Central memory CD8-positive, alpha-beta T cell (primary cell): ENCODE measurements at places on chromosomes 2 and 18.

GRCh38 chr2:64609942-64610281 lies 43.8 kb downstream of the SERTAD2 start:
- DNase-seq = no peak

DNA sequence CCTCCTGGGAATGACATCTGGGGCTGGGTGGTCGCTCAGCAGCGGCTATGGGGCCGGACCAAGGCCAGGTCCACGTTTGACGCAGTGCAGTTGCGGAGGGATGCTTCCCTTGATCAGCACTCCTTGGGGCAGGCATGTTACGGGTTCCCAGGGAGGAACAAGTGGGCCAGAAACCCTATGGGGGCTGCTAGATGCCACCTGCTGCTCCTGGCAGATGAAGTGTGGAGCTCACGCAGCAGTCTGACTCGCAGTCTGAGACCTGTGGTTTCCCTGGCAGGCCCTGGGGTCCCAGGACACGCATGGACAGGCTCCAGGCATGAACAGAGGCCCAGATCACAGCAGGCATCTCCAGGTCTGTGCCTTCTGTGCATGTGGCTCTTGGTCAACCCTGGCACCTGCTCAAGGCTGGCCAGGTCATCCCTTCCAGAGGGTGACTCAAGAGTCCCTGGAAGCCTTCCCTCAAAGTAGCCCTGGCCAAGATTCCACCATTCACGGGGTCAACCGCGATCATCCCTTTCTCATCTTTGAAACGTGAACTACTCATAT lies 20.0 kb downstream of the KCNF1 start:
- DNase-seq = no peak

GRCh38 chr2:20230114-20230425 lies 5.1 kb upstream of the SDC1 start:
- no peak for DNase-seq

DNA sequence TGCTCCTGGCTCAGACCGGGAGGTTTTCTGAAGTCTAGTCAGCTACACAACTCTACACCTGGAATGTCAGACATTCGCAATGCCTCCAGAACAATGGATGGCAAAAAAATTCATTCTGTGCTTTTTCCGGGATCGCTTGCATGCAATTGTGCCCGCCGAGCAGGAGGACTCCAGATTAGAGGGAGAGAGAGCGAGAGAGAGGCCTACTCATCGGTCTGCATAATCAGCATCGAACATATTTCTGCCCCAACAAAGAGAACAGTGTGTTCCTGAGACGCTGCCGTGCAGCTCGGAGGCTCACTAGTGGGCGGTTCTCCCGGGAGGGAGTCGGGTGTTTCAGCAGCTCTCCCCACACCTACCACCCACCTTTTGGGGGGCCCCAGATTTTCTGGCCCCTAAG lies 117.1 kb downstream of the KLHL29 start:
- no peak for DNase-seq

GRCh38 chr2:175964195-175964594 lies 37.9 kb downstream of the LNPK start:
- no peak for DNase-seq

DNA sequence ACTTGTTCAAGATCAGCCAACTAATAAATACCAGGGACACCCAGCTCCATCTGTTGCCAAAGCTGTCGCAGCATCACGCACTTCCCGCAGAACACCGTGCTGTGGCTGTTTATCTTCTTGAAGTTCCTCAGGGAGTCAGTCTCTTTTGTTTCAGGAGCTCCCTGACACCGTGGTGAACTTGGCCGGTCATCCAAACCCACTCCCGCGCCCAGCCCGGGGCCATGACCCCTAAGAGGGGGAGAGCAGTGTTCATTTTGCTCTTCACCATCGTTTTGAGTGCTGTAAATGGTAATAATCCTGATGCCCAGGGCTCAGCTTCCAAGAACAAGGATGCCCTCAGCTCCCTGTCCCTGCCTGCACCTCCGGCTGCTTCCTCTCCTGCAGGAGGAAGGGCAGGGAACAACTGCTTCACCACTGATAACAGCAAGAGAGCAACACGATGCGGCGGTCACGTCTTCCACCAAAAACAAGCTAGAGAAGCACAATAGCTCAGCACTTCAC lies 131.4 kb downstream of the SEPTIN10 start:
- DNase-seq = no peak

GRCh38 chr2:95026471-95027368 lies 1.2 kb downstream of the MAL start:
- DNase-seq = no peak

DNA sequence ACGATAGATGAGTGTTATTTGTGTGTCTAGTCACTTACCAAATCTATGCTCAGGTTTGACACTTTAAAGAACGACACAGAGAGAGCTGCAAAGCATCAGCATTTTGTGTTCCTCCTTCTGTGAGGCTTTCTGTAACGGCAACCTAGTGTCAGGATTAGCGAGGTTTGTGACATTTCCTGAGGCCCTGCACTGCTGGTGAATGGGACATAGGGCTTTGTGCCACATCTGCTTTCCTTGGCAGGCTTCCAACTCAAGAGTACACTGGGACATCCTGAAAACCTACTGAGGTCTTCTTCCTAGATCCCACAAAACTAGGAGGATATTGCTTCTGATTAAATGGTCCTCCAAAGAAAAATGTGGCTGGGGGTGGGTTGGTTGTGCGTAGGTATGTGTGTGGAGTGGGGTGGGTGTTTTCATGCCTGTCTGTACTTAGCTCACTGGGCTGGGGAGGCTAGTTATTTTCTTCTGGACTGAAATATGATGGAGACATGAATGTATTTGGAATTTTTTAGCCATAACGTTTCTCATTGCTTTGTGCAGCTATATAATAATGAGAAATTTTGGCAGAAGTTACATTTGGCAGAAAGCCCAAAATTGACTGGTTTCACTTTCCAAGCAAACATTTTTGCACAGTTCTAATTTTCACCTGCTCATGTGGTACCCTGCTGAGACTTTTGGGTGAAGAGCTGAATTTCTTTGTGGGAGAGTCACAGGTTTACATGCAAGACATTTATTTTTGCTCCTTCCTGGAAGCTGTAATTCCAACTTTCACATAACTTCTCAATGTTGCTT lies 308.4 kb downstream of the XIRP2 start:
- no peak for DNase-seq

GRCh38 chr2:219249203-219249980 lies 3.7 kb upstream of the TUBA4B start:
- peak; percentile 44 for DNase-seq

GRCh38 chr2:199989822-199990221 lies 34.4 kb downstream of the MAIP1 start:
- no peak for DNase-seq

DNA sequence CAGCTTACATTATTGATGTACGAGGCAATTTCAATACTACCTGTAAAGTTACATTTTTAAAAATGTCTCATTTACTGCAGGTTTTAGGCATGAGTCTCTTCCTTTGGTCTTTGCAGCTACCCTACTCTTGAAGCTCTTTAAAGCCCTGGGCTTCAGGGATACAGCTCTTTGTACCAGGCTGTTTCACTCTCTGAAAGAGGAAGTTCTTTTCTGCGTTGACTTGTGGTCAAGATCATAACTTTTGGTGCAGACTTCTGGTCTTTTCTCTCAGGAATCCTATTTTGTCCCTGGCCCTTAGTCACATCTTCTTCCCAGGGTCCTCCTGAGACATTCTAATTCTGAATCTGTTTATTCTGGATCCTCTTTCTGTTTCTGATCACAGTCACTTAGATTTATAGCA lies 16.6 kb upstream of the HRH4 start:
- DNase-seq = no peak

DNA sequence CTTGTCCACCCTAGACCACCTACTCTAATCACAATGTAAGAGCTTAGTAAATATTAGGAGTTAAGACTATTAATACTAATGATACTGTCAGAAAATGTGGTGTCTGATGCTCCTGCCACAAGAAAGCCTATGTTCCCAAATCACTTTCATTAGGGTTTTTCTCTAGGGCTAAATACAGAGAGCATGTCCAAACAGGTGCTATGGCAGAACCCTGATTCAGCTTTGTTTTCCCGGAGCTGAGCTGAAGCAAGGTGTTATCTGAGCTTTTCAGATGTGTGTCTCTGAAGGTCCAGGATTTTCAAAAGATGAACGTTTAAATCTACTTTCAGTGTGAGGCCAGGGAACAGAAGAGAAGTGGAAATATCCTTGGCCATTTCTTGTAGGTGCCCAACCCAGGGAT lies 40.6 kb downstream of the CPO start:
- no peak for DNase-seq

DNA sequence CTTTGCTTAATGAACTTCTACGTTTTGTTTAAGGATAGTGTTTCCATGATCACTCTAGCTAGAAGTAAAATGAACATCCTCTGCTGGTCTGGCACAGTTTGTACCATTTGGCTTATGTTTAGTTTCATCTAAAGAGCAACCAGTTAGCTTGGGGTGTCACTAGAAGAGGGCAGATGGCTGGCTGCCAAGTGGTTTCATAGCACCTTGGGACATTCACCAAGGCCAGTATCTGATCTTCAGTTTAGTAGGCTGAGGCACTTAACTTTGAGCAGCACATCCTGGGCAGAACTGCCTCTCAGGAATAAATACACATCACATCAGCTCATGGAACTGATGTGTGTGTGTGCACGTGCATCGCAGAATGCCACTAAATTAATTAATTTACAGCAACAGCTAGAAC lies 68.4 kb downstream of the NXPH2 start:
- DNase-seq = no peak

DNA sequence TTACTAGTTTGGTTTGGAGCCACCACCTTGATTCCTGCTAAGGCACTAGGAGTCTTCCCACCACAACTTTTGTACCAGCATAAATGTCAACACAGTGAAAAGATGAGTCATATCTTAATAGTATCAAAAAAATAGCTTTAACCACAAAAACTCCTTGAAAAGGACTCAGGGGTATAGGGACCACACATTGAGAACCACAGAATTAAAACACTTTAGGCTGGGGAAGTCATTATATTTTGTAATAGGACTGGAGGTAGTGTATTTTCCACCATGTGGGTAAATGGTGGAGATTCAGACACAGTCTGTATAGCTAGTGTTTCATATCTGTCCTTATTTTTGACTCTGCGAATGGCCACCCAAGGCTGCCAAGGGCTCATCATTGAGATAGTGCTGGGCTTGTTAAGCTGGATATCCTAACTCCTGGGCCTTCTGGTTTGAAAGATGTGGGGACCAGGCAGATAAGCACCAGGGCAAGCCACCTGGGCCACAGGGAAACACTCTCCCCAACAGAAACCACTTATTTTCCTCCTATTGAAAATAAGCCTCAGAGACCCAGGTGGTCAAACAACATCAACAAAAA lies 19.1 kb upstream of the FHL2 start:
- no peak for DNase-seq

- no peak for DNase-seq
Observed at GRCh38 chr18:9333441-9334328, 888 bp upstream of the TWSG1 start.

DNA sequence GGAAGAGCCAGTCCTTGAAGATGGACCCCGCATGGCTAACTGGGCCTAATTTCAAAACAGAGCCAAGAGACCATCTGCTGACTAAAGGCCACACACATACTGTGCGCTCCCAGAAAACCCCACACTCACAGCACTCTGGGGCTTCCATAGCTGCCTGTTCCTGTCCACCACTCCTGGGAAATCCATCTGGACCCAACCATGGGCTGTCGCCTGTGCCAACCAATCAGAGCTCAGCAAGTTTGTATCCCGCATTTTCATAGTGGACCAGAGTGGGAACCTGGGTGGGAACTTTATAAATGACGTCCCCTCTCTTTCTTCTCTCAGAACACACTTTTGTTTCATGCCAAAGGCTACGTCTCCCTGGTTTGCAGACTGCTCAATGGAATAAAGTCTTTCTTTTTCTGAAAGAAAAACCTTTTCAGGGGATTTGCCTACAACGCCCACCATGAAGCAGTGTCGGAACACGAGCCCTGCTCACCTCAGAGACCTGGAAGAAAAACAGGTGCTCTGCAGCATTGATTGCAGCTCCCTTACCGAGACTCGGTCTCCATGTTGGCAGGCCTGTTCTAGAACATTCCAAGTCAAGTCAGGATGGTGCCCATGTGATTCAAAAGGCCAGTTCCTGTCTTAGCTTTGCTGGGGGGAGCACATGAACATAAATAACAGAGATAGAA lies 137.2 kb upstream of the GPC1 start:
- DNase-seq = no peak
